ENCODE measurements at places on chromosomes 13 and 19. TPM values are rescaled to one million over a fixed set of nuclear protein-coding genes. Genes with fewer than 3 reads are reported as not detected.

DNA sequence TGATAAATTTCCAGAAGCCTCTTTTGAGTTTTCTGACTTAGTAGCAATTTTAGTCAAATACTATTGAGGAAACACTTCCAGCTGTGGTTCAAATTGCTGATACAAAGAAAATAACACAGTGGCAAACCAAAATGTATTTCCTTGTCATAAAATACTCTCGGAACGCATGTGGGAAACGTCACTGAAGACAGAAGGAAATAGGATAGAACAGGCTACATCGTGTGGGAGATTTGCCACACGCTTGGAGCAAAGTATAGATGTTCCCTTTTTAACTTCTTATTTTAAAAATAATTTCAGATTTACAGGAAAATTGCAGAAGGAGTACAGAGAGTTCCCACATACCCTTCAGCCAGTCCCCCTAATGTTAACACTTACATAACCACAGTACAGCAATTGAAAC lies 88.8 kb downstream of the ING1 start:
- DNase-seq = no peak

- DNase-seq = no peak
Measured at GRCh38 chr13:69389899-69390298, 717.7 kb upstream of the ATXN8OS start.

DNA sequence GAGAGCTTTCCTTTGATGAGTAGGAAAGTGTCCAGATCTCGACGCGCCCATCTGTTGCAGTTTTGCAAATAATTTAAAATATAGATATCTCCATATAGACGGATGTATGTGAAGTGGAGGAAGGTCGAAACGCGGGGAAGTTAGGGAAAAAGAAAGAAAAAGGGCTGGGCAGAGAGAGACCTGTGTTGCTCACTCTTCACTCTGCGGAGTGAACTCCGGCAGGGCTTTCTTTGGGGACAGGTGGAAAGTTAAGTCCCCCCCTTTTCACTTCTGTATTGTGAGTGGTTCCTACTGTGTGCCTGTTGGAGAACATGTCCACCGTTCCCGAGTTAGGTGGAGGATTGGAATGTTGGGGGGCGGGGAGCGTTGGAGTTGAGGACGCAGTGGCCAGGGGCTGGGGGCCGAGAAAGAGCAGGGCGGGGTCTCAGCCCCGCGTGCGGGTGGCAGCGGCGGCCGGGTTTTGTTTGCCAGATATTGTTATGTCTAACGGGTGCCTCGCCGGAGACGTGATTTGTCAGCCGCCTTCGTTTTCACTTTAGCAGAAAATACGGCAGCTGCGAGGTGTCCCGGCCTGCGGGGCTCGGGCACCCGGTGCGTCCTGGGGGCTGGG lies 145.1 kb upstream of the ZNF536 start:
- peak; percentile 49 for DNase-seq

GRCh38 chr13:32960626-32961025 lies 55.6 kb upstream of the KL start:
- DNase-seq = no peak

DNA sequence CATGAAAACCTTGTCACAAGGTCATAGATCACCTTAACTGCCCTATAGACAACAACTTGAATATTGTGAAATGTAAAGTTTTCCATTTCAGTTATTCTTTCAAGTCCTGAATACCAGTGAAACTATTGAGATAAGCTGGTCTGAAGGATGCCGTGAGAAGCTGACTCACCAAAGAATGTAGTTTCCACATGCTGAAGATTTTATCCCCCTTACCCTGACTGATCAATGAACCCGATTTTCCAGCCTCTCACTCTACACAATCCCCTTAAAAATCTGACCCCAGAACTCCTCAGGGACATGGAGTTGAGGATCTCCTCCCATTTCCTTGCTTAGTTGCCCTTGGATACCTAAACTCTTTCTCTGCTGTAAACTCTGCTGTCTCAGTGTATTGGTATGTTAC lies 67.5 kb downstream of the POSTN start:
- no peak for DNase-seq

GRCh38 chr19:49128545-49129237 lies 9.3 kb downstream of the PPFIA3 start:
- no peak for DNase-seq

GRCh38 chr13:102812611-102813287 lies 13.8 kb downstream of the BIVM start:
- DNase-seq = no peak

- DNase-seq = no peak
Measured at GRCh38 chr13:39451860-39452301, 151.1 kb downstream of the LHFPL6 start.

- DNase-seq = no peak
Measured at GRCh38 chr13:96824140-96824539, 170.1 kb downstream of the OXGR1 start.

- DNase-seq = no peak
Measured at GRCh38 chr13:100650326-100650725, 24.3 kb downstream of the TMTC4 start.

GRCh38 chr13:79096099-79096498 lies 310.0 kb downstream of the RBM26 start:
- no peak for DNase-seq

- no peak for DNase-seq
Measured at GRCh38 chr19:52734331-52734892, 432 bp downstream of the ZNF611 start.

DNA sequence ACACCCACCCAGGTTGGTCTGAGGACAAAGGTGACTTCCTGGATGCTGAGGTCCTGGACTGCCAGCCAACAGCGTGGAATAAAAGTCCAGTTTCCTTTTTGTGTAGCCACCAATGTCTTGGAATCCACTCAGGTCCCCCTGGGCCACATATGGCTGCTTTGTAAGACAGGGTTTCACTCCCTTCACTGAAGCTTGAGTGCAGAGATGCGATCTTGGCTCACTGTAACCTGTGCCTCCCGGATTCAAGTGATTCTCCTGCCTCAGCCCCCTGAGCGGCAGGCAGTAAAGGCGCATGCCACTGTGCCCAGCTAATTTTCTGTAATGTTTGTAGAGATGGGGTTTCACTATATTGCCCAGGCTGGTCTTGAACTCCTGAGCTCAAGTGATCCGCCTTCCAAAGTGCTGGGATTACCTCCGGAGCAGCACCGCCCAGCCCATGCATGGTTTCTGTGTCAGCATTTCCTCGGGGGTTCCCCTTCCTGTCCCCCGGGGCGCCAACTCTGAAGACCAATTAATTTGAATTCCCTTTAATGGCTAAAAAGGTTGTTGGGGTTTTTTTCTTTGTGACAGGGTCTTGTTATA lies 17.5 kb downstream of the KANK2 start:
- no peak for DNase-seq

- DNase-seq = no peak
Measured at GRCh38 chr19:5093948-5094718, 125.2 kb downstream of the KDM4B start.

DNA sequence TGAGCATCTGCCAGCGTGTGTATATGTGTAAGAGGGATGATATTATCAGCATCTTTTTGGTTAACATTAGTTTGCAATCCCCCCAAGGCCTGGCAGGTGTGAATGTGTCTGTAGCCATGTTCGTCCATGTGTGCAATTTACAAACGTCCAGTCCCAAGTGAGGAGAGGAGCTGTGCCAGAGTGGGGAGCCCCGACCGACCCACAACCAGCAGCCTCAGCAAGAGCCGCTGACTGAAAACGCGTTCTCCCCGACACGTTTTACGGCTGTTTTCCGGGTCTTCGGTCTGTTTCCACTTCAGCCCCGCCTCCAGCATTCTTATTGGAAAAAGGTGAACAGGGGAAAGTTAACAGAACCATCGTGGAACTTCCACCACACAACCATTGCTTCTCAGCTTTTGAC lies 119.1 kb upstream of the SOX1 start:
- DNase-seq = peak; percentile 1

- no peak for DNase-seq
Measured at GRCh38 chr13:99151516-99151915, 49.1 kb upstream of the UBAC2 start.

DNA sequence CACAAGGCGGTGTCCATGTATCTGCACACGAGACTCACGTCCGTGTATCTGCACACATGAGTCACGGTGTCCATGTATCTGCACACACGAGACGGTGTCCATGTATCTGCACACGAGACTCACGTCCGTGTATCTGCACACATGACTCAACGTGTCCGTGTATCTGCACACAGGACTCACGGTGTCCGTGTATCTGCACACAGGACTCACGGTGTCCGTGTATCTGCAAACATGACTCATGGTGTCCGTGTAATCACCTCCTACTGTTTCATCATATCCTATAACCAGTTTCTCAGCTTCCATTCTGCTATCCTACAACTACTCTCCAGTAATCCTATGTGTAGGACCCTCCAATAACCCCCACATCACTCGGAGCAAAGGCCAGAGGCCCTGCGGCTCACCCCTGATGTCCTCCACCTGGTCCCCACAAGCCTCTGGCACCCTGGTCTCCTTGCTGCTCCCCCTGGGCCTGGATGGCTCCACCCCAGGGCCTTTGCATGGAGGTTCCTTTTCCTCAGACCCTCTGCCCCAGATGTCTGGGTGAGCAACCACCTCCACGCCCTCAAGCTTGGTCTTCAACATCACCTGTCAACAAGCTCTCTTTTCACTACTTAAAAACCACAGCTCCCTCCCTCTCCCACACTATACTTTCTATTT lies 2.5 kb upstream of the TMEM255B start:
- DNase-seq = no peak

DNA sequence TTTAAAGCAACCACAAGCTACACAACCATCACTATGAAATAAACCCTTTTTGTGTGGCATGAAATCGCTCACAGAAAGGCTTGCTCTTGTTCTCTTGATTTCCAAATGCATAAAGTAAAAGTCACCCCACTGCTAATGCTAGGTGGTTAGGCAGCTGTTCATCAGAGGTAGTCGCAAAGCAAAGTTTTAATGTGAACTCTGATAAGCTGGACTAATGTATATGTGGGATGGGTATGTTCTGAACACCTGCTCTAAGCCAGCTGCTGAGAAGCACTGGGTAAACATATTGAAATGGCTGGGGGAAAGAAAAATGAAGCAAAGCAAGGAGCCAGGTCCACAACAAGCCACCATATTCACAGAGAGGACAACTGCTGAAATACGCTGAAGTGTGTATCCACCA lies 142.3 kb downstream of the KLF12 start:
- DNase-seq = no peak

DNA sequence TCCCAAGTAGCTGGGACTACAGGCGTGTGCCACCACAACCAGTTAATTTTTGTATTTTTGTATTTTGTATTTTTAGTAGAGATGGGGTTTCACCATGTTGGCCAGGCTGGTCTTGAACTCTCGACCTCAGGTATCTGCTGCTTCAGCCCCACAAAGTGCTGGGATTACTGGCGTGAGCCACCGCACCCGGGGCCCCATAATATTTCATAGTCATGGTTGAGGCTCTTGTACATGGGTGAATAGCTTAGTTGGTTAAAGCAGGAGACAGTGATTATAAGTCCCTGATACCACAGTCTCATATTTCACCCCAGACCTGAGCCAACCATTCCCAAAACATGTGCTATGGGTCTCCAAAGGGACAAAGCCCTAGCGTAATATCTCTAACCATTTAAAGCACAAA lies 26.1 kb downstream of the MBNL2 start:
- DNase-seq = no peak

DNA sequence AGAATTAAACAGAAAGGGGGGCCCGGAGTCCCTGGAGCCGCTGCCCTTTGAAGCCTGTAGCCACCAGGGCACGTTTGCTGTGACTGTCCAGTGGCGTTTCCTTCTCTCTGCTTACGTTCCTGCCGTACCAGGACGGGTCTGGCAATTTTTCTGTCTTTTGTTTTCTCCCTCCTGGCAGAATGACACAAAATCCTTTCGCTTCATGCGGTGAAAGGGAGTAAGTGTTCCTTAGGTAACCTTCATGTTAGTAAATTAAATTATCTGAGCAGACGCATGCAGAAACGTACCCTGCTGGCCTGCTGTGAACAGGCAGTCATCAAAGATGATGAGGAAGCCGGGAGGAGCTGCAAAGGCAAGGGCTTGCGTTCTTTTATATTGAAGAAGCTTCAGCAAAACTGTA lies 299.3 kb upstream of the ARGLU1 start:
- DNase-seq = no peak

DNA sequence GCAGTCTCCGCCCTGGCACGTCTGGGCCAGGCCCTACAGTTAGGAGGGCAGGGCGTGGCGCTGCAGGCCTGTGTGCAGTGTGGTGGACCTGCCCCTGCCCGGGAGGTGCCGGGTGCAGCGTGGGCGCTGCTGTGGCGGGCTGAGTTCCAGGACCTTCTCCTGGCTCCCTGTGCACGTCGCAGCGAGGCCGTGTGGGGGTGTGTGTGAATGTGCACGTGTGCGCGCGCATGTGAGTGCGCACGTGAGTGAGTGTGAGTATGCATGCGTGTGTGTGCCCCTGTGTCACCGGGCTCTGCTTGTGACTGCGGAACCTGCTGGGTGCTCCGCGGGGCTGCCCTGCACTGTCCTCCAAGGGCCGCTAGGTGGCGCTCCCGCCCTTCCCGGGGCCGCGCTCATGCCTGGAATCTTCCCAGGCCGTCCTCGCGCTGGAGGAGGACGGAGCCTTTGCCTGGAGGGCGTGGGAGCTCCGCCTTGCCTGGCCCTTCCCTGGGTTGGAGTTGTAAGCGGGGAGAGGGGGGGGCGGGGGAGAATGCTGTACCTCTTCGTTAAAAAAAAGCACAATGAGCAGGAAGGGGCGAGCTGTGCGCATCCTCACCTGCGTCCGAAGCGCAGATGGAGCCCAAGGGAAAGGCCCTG lies 79.3 kb downstream of the KDM4B start:
- peak; percentile 93 for DNase-seq

DNA sequence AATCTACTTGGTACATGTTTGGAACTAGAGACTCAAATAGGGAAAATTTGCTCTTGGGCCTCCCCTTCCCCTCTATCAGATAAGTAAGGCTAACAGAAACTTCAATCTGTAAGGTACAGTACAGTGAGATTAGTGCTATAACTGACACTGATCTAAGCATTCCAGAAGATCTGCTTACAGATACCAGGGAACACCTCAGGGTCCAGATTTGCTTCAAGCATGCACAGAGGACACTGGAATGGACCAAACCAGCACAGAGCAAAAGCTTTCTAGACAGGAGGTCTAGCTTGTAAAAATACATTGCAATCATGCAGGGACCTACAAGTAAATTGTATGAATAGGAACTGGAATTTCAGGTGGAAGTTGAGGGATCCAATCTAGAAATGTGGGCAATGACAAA lies 16.4 kb downstream of the DIAPH3 start:
- DNase-seq = no peak

GRCh38 chr13:24080134-24080533 lies 80.4 kb upstream of the SPATA13 start:
- no peak for DNase-seq

CGB2 gene
- 0.71 TPM for total RNA-seq

HOMER3 gene
- total RNA-seq = 53.7 TPM

EFNA2 gene
- total RNA-seq = 14.0 TPM

AMH gene
- 50.1 TPM for total RNA-seq

FGF9 gene
- total RNA-seq = 20.9 TPM

CEACAM7 gene
- not detected for total RNA-seq

ZNF773 gene
- 9.3 TPM for total RNA-seq

HIPK4 gene
- 0.20 TPM for total RNA-seq

ONECUT3 gene
- total RNA-seq = not detected

PGLYRP2 gene
- not detected for total RNA-seq

LIM2 gene
- not detected for total RNA-seq
